Activated naive CD8-positive, alpha-beta T cell treated with anti-CD3 and anti-CD28 coated beads, Interleukin-2, amount 50 U/mL, for 24 hours (primary cell): ENCODE measurements at places on chromosomes 7 and 10.
A peak's percentile ranks its signal among the peaks of the same experiment; 100 is the strongest.

GRCh38 chr10:132880128-132880981, 62.0 kb downstream of the CFAP46 start:
- no peak for DNase-seq

GRCh38 chr10:77959384-77959783, 32.8 kb upstream of the DLG5 start:
- no peak for DNase-seq

GRCh38 chr10:43411536-43411935, 2.5 kb upstream of the HNRNPF start:
- no peak for DNase-seq

GRCh38 chr10:77290528-77291155, 347.0 kb downstream of the KCNMA1 start:
- DNase-seq = no peak

DNA sequence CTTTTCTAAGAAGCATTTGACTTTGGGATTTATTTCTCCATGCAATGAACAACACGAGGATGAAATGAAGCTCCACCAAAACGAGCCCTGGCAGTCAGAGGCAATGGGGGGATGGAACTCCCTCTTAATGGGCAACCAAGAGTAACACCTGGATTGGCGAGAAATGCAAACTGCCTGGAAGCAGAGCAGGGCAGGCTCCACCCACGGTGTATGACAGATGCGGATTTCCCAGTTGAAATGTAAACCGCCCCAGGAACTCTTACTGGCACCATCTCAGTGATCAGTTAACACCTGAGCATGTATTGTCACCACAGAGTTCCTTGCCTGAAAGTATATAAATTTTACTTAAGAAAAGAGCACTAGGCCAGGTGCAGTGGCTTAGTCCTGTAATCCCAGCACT, 47.3 kb upstream of the AUTS2 start:
- DNase-seq = no peak

- no peak for DNase-seq
Observed at GRCh38 chr10:102458656-102459055, 7.3 kb upstream of the C10orf95 start.

DNA sequence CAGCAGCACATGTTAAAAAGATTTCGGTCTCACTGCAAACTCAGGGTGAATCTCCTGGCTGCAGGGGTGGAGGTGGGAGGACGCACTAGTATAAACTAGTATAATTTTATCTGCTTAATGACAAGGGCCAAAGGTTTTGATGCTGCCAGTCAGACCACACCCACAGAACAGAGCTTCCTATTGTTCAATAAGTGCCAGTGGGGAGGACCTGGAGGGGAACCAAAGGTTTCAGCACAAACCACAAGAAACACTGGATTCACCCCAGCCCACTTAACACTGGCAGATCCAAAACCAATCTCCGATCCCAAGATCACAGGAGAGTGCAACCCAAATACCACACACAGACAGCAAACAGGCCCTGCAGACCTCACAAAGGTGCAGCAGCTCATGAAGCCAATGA, 6.6 kb downstream of the VOPP1 start:
- DNase-seq = no peak

- no peak for DNase-seq
Observed at GRCh38 chr7:127886248-127886647, 145.0 kb downstream of the LRRC4 start.

GRCh38 chr10:44415121-44415520, 30.2 kb upstream of the CXCL12 start:
- no peak for DNase-seq

GRCh38 chr10:117418121-117418520, 42.9 kb upstream of the PDZD8 start:
- DNase-seq = no peak

DNA sequence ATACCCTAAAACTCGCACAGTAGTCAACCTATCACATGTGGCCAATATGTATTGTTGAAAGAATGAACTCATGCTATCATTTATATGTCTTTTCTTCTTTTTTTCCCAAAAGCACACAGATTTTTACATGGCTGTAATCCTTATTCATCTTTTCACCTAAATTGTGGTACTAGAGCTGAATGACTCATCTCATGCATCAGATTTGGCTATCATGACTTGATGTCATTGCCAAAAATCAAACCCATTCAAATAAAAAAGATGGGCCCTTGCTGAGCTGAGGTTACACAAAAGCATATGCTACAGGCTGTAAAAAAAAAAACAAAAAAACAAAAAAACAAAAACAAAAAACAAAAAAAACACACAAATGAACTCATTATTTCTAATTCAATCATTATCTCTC, 3.3 kb upstream of the LMOD2 start:
- no peak for DNase-seq

GRCh38 chr10:411603-412002, 276.3 kb downstream of the ZMYND11 start:
- no peak for DNase-seq

- no peak for DNase-seq
Observed at GRCh38 chr10:88089498-88089897, 226.1 kb downstream of the PTEN start.

DNA sequence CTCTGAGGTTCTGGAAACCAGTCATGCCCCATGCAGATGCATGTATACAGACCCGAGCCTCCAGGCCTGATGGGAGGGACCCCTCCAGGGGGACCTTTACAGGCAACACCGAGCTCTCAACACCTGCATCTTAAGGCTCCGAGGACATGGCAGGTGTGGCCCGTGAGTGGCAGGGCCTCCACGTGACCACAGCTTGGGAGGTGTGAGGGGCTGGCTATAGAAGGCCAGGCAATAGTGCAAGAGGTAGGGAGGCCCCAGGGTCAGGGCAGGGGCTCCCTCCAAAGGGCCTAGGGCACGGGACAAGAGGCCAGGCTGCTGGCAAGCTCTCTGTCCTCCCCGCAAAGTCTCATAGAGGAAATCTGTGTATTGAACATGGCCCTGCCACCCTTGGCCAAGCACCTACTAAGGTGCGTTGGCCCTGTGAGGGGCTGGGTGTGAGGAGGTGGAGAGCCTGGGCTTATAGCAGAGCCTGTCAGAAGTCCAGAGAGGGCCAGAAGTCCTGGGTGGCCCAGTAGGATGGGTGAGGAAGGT, 134.2 kb downstream of the PTPN20 start:
- DNase-seq = no peak

DNA sequence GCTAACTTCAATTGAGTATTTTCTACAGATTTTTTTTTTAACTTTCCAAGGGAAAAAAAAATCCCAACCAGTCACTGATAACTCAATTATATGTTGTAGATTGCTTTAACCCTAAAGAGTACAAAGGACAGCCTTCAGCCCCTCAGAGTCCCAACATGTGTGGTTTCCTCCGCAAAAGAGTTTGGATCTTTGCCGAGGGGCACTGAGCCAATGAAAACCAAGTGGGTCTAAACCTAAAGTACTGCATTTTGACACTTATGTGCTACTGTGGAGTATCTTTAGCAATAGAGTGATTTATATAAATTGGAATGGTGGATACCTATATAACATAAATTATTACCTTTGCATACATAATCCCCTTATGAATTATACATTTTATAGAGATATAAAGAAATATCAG, 91.5 kb downstream of the SEMA3D start:
- DNase-seq = no peak

- no peak for DNase-seq
Observed at GRCh38 chr7:48875045-48875916, 49.1 kb upstream of the CDC14C start.

DNA sequence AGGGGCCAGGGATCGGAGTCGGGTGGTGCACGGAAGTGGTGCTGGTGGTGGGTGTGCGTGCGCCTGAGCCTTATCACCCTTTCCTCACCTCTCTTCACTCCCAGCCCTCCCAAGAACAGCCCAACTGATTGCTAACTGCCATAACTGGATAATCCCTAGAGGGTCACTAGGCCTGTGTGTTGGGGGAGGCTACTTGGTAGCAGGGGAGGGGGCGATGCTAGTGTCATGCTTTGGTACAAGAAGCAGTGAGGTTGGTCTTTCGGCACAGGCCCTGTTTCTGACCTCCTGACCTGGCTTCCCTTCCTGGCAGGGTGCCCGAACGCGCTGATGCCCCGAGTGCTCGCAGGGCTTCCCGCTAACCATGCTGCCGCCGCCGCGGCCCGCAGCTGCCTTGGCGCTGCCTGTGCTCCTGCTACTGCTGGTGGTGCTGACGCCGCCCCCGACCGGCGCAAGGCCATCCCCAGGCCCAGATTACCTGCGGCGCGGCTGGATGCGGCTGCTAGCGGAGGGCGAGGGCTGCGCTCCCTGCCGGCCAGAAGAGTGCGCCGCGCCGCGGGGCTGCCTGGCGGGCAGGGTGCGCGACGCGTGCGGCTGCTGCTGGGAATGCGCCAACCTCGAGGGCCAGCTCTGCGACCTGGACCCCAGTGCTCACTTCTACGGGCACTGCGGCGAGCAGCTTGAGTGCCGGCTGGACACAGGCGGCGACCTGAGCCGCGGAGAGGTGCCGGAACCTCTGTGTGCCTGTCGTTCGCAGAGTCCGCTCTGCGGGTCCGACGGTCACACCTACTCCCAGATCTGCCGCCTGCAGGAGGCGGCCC, 652 bp downstream of the KAZALD1 start:
- peak; percentile 69 for DNase-seq

- no peak for DNase-seq
Observed at GRCh38 chr10:129852829-129853561, 111.1 kb downstream of the EBF3 start.

DNA sequence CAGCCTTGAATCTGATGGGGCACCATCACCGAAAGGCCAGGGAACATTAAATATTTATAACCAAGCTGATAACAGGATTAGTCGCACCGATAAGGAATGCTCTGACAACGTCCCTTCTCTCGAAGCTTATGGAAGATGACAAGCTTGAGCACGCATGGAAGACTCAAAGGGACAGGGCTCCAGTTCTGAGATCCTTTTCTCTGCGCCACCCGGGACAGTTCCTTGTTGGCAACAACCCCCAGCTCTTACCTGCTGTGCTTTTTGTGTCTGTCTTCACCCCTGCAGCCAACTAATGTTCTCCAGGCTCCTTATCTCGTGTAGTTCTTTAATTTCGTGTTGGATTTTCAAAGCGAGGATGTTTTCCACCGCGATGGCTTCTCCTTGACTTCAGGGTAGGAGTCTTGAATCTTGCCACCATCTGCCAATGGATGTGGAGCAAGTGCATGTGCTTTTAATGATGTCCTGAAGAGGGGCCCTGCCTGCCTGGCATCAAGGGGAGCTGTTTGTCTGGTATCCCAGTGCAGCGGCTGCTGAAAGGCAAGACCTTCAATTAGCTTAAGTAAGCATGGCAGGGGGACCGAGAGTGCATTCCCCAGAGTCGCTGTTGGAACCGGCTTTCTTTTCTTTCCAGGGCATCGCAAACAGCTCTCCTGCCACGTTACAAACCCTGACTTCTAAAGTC, 354 bp upstream of the FERD3L start:
- DNase-seq = no peak

- no peak for DNase-seq
Observed at GRCh38 chr7:88540012-88540411, 219.5 kb upstream of the ZNF804B start.

- DNase-seq = no peak
Observed at GRCh38 chr7:36545291-36545690, 155.6 kb downstream of the ANLN start.

GRCh38 chr7:48090095-48090805, 1.2 kb downstream of the UPP1 start:
- DNase-seq = no peak

GRCh38 chr10:87927091-87927490, 63.7 kb downstream of the PTEN start:
- DNase-seq = no peak

GRCh38 chr7:122136639-122137245, 7.3 kb downstream of the AASS start:
- no peak for DNase-seq

DNA sequence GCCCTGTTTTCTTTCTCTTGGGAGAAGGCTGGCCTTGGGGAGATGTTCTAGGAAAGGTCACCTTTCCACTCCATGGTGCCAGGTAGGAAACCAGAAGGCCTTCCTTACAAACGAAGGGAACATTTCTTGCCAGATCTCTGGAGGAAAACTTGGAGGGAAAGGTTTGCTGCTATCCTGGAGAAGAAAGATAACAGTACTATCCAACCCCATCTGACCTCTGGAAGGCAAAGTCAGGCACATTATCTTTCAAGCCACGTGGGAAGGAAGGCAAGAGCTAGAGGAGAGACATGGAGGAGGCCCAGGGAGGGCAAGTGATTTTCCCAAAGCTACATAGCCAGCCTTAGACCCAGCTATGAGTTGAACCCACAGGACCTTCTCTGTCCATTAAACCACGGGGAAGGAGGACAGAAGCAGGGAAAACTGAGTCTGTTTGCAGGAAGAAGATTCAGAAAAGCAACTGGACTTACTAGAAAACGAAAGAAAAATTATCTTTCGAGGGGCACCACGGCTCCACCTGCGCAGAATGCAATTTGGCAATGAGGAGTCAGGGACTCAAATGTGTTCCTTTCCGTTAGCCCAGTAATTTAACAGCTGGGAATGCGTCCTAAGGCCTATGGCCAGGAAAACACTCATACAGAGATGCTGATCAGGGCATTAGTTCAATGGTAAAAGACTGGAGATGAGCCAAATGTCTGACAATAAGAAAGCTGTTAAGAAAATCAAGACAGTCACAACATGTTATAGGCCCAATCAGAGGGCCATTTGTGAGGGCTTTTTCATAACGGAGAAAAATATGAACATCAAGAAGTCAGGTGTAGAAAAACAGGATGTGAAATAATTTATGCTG, 32.0 kb upstream of the PSAP start:
- DNase-seq = no peak

DNA sequence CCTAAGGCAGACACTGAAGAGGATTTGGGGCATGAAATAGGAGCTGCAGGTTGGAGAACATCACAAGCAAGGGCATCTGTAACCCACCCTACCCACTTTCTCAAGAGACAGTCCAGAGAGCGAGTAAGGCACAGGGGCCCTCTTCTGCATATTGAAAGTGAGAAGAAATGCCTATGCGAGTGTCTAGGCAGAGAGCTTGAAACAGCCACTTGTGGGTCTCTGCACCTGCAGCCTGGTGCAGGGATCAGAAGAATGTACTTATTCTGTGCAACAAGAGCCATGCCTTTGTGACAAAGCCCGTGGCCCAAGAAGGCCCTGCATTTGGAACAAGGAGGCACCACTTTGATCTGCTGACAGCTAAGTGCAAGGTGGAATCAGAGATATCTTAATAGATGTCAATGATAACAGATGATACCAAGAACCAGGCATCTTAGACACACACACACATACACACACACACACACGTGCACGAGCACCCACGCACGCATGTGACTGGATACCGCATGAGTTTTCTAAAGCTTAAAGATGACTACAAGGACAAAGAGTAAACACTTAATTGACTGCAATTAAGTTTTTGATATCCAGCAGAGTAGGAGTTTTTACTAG, 89.3 kb downstream of the NPSR1 start:
- DNase-seq = no peak

- no peak for DNase-seq
Observed at GRCh38 chr10:31515819-31516402, 196.9 kb downstream of the ZEB1 start.

GRCh38 chr7:1986366-1987083, 246.2 kb downstream of the MAD1L1 start:
- no peak for DNase-seq
